Glomerular endothelial cell (primary cell): ENCODE measurements at places on chromosomes 6 and 20. TPM values are rescaled to one million over a fixed set of nuclear protein-coding genes. Genes with fewer than 3 reads are reported as not detected.
A peak's percentile ranks its signal among the peaks of the same experiment; 100 is the strongest.

The NUS1 gene
- 18.9 and 24.3 TPM in 2 replicates for total RNA-seq

The CRIP3 gene
- not detected in 2 replicates for total RNA-seq

The MBOAT1 gene
- 1.4 and 2.9 TPM in 2 replicates for total RNA-seq

The DYNLT2 gene
- total RNA-seq: 0.48 and 1.1 TPM in 2 replicates

The HLA-DRA gene
- total RNA-seq: 0.41 TPM in 1 of 2 replicates, not detected in the other

The TRIM10 gene
- not detected in 2 replicates for total RNA-seq

The OR2B2 gene
- not detected in 2 replicates for total RNA-seq

- no peak for DNase-seq
Measured at GRCh38 chr6:128964233-128964755, 81.4 kb downstream of the LAMA2 start.

- DNase-seq: no peak
Measured at GRCh38 chr6:10343320-10343719, 71.6 kb downstream of the TFAP2A start.

DNA sequence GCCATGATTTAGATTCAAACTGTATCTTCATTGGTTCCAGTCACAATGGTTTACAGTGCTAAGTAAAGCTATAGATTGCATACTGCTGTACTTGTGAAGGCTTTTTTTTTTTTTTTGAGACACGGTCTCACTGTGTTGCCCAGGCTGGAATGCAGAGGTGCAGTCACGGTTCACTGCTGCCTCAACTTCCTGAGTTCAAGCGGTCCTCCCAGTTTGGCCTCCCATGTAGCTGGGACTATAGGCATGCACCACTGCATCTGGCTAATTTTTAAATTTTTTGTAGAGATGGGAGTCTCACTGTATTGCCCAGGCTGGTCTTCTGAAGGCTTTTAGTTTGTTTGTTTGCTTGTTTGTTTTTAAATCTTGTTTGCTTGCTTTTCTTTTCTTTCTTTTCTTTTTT lies 24.9 kb downstream of the ITCH start:
- DNase-seq: no peak

GRCh38 chr6:5968817-5969734 lies 37.6 kb downstream of the NRN1 start:
- DNase-seq: peak; percentile 9

GRCh38 chr20:33850159-33850558 lies 39.0 kb downstream of the CHMP4B start:
- DNase-seq: no peak

DNA sequence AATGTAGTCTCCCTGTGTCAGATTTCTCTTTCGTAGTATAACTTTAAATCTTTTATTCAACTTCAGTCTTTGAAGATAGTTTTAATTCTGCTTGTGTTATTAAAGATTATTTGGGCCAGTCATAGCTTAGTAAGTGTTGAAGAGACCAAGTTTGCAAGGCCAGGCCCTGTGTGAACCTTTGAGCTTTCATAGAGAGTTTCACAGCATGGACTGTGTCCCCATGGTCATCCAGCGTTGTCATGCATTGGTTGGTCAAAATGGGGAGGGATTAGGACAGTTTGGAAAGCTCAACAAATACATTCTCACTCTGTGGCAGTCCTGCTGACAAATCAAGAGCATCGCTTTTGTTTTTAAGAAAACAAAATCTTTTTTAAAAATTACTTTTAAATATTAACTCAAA lies 74.6 kb upstream of the FAM83B start:
- no peak for DNase-seq

GRCh38 chr6:25675167-25675566 lies 23.2 kb downstream of the SCGN start:
- no peak for DNase-seq

DNA sequence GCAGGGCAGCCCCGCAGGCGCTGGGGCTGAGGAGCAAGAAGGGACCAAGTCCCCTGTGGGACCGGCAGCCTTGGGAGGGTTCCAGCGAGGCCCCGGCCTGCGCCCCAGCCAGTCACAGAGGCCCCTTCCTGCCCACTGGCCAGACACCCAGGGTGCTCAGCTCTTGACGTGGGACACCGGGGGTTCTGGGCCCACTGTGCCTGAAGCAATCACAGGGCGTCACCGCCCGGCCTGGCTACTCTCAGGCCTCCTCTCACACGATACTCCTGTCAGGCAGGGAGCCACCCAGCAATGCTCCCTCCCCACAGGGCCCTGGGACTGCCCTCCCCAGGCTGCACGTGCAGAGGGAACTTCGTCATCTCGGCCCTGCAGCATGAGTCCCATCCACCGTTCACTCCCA lies 14.5 kb downstream of the TAF4 start:
- DNase-seq: no peak

DNA sequence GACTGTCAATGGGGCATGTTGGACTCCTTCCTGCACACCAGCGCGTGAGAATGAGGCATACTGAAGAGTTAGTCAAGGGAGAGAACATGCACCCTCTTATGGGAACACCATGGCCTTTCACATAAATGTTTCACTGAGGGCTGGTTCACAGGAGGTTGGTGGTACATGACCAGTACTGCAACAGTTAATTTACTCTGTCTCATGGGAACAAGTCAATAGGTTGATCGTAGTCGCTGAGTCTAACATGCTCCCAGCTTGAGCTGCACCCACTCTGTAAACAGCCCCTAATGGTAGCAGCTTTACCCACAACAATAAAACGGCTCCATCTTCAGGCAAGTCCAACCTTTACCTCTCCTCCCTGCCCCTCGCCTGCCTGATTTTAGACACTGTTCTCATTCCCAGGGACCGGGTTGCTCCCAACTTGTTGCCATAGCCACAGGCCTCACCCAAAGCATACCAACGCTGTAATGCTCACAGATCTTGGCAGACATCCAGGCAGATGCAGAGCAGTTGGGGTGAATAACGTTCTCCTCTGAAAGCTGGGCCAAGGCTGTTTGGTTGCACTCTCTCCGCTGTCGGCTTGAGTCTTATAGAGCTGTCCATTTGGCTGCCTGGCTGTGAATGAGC lies 111.3 kb downstream of the LY86 start:
- no peak for DNase-seq

DNA sequence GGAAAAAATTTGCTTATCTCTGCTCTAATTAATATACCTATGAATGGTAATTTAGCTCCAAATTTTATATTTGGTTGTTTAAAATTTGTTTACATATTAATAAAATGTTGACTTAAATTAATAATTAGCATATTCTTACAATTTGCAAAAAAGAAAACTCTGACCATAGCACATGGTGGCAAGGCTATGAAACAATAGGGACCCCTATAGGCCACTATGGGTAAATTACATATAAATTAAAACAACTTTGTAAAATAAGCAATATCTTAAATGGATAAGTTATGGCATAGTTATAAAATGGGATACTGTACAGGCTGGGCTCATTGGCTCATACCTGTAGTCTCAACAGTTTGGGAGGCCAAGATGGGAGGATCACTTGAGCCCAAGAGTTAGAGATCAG lies 76.0 kb downstream of the MKKS start:
- no peak for DNase-seq

- DNase-seq: no peak
Measured at GRCh38 chr6:50905297-50905696, 86.6 kb downstream of the TFAP2B start.

- DNase-seq: no peak
Measured at GRCh38 chr20:25491446-25492038, 84.1 kb downstream of the GINS1 start.

DNA sequence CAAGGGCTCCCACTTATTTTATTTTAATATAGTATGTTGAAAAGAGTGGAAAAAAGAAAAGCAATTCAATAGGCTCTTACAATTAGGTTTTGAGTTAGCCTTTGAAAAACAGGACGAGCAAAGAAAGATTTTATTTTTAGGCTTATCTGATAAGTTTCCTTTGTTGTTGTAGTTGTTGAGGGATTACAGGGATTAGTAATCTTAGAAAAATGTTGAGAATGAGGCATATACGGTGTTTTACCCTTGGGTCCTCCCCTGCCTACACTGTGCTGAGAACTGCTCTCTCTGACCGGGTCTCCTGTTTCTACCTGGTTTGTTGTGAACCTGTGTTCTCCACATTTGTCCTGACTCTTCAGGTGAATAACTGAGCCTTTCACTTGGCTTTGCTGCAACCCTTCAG lies 16.7 kb downstream of the TRAPPC3L start:
- DNase-seq: no peak

GRCh38 chr6:83514466-83514865 lies 2.1 kb downstream of the PRSS35 start:
- DNase-seq: no peak

- DNase-seq: no peak
Measured at GRCh38 chr6:142376800-142377496, 75.1 kb downstream of the ADGRG6 start.

DNA sequence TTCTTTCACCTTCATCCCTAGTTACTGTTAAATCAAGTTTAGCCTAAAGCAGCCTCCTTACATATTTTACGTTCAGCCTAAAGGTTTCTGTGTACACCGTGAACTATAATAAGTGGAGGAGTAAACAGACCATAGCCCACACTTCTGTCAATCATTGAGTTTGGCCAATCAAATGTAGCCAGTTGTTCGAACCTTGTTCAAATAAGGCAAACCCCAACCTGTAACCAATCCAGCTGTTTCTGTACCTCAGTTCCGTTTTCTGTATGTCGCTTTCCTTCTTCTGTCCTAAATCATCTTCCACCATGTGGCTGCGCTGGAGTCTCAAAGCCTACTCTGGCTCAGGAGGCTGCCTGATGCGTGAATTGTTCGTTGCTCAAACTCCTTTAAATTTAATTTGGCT lies 1.8 kb upstream of the FBXO30 start:
- DNase-seq: no peak

DNA sequence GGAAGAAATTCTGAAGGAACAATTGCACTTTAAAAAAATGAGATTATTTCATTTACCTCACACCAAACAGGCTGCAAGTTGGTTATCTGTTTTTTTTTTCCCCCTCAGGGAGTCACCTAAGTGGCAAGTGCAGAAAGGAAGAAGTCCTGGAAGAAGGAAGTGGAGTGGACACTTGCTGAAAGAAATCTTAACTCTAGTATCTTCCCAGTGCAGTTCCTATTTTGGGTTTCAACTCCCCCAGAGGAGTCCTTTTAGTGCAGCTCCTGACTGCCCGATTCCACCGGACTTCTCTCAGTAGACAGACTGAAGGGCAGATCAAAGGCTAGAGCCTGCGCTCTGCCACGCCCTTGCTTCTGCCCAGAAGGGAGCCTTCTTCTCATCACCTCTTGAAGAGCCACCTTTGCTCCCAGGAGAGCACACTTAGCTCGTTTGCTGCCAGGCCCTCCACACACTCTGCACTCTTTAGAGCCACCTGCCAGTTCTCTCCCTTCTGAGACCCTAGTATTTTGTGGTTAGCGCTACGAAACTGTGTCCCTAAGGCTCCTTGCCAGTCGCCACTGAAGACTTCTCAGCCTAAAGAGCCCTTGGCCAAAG lies 4.9 kb downstream of the MTCL3 start:
- no peak for DNase-seq

DNA sequence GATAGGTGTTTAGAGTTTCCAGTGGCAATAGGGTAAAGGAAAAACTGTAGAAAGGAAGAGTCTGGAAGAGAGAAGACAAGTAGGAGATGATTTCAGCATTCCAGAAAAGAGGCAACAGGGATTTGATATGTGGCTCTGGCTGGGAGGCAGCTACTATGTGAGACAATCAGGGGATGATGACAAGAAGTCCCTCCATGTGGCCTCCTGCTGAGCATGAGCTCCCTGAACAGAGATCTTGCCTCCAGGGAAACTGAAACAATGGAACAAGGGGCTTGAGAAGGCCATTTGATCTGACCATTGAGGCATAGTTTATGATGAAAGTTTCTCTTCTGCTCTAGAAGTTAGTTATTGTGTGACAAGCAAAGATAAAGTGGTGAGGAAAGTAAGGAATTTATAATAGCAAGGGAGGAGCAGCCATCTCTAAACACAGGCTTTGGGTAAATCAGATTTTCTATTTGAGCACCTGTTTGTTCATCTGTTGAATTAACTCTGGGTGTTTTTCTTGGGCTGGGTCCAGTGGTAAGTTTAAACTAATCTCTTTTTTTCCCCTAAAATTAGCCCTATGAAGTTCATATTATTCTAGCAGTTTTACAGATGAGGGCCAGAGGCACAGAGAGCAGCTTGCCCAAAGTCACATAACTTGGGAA lies 3.0 kb upstream of the GPX5 start:
- DNase-seq: no peak

DNA sequence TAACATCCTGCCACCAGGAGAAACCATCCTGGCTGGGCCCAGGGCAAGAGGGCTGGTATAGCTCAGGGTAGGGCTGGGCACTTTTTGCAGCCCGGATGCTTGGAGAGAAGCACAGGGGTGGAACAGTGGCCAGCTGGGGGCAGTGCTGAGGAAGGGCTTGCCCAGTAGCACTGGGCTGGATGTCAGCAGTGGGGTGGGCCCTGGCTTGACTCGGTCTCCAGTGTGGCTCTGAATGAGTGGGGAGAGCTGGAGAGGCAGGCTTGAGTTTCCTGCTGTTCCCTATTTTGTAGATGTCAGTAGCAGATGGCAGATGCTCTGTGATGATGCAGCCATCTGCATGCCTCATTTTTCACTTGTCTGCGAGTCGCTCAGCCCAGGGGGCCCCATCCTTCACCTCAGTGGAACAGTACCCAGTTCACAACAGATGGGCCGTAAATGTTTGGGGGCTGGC lies 56.3 kb upstream of the TULP1 start:
- no peak for DNase-seq

DNA sequence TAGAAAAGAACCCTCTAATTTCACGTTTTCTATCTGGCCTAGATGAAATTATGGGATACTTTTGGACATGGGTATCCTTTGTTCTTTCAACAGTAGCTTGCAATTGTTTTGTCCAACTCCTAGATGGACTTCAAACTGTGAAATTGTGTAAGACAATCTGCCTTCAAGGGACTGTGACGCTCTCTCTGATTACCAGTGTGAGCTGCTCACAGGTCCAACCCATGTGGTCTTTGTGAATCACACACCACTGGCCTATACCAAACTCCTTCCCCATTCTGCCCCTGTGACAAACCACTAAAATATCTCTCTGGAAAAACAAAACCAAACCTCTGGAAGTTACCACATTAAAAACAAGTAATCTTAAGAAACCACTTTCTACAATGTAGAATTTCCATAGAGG lies 59.5 kb downstream of the NINL start:
- no peak for DNase-seq

GRCh38 chr6:130825772-130826441 lies 1.3 kb upstream of the SMLR1 start:
- DNase-seq: no peak

DNA sequence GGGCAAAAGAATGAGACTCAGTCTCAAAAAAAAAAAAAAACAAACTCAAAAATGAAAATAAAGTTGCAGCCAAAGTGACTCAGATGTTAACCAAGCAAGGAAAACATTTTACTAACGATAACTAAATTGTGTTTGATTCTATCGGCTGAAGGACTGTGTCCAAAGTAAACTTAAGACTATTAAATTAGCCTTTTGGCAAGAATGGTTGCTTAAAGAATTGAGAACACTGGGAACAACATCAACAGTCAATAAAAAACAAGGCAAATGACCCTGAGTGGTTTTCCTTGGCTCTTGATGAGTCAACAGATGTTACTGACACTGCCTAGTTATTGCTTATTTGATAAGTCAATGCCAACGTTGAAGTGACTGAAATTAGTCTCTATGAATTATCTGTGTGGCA lies 36.7 kb downstream of the POU3F2 start:
- no peak for DNase-seq

GRCh38 chr6:91534614-91535013 lies 947.7 kb upstream of the MAP3K7 start:
- no peak for DNase-seq
